ENCODE measurements at places on chromosomes 4 and X.

DNA sequence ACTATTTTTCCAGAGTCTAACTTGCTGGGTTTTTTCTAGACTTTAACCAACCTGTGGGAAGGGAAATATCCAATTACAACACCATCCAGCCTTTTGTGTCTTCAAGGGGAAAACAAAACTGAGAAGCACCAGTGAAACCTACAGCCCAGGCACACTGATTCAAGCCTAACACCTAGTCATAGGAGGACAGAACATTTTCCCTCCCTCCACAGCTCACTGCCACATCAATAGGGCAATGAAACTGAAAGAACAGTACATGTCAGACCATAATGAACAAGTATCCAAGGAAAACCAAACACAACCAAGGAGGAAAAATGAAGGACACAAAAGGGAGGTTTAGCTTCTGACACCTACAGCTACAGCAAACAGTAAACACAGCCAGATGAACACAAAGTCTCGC lies 17.6 kb downstream of the MAGEA8 start:
- no peak for DNase-seq

- DNase-seq, result no peak
Measured at GRCh38 chr4:145326491-145326890, 146.1 kb upstream of the OTUD4 start.

DNA sequence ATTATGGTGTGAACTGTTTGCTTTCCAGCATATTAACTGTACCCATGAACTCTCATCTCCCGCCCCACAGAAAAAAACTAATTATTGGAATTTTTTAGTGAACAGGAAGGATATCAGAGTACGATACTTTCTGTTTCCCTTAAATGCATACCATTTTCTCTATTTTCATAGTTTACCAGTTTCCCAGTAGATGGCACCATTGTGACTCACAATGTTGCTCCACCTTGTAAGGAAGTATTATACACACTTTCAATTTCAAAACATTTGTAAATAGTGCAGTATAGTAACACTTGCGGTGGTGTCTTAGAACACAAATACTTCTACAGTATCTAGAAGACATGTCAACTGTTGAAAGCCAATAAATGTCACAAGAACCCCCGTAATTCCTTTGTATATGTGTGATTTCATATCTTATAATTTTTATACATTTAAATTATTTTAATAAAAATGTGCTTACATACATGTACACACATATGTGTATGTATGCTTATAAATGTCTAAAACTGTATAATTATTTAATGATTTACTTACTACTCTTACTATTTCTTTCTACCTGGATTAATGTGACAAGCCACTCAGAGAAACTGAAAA lies 167.3 kb downstream of the SLIT2 start:
- DNase-seq, result peak; percentile 75

GRCh38 chrX:123590842-123591486 lies 141.9 kb downstream of the THOC2 start:
- no peak for DNase-seq

- DNase-seq, result no peak
Measured at GRCh38 chrX:108323751-108324150, 114.5 kb downstream of the COL4A6 start.

- no peak for DNase-seq
Measured at GRCh38 chrX:115322375-115322774, 32.9 kb downstream of the LUZP4 start.

- DNase-seq, result no peak
Measured at GRCh38 chr4:14679906-14680305, 322.4 kb upstream of the CPEB2 start.

DNA sequence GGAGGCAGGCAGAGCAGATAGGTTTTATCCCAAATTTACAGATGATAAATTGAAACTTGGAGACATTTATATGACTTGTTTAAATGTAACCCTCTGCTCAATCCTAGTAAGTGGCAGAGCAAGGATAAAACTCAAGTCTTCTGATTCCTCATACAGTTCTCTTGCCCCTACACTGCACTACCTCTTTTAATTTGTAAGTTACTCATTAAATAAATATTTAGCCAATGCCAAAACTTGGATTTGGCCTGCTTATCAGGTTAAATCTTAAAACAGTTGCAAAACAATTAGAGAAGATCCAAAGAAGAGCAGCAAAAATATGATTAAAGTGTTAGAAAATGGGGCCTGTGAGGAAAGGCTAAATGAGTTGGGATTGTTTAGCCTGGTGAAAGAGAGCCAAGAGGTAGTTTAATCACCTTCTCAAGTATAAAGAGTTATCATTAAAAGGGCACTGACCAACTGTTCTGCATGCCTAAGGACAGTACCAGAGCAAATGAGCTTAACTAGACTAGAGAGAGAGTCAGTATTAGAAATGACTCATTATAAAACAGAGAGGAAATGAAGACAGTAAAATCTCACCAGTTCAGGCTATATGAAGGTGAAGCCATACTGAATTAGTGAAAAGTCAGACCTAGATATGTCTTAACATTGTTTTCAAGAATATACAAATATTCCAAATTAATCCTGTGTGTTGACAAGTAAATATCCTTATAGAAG lies 146.3 kb downstream of the GRIA3 start:
- no peak for DNase-seq

DNA sequence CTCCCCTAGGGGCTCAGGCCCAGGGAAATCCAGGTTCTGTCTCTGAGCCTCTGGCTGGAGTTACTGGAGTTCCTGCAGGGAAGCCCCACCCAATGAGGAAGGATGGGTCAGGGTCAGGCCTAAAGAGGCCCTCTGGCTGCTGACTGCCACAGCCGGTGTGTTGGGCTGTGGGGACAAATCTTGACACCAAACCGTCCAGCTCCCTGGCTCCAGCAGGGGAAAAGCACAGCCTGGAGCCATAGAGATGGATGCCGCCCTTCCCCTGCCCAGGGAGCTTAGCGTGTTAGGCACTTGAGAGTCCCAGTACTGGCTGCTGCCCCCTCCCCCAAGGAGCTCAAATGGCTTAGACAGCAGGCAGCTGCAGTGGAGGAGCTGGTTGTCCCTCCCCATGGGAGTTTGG lies 321.3 kb upstream of the LCORL start:
- DNase-seq, result no peak

DNA sequence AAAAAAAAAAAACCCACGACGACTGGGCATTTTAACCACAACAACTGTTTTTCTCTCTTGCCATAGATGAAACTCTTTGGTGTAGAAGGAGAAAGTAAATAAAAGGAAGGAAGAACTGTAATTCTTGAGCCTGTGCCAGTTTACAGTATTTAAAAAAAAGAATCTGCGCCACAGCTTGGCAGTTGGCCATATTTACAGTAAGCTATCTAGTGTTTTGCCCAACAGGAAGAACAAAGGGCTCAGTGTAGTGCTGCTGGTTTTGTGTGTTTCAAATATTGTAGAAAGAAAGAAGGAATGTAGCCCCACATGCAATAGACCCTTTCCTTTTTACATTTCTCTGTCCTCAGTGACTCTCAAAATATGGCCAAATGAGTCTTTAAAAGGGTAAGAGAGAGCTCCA lies 66.1 kb downstream of the NR3C2 start:
- DNase-seq, result no peak

- no peak for DNase-seq
Measured at GRCh38 chr4:30847167-30847566, 127.0 kb downstream of the PCDH7 start.

- DNase-seq, result peak; percentile 41
Measured at GRCh38 chrX:15943391-15943790, 88.8 kb upstream of the AP1S2 start.

GRCh38 chr4:101678180-101678579 lies 112.3 kb upstream of the BANK1 start:
- no peak for DNase-seq

DNA sequence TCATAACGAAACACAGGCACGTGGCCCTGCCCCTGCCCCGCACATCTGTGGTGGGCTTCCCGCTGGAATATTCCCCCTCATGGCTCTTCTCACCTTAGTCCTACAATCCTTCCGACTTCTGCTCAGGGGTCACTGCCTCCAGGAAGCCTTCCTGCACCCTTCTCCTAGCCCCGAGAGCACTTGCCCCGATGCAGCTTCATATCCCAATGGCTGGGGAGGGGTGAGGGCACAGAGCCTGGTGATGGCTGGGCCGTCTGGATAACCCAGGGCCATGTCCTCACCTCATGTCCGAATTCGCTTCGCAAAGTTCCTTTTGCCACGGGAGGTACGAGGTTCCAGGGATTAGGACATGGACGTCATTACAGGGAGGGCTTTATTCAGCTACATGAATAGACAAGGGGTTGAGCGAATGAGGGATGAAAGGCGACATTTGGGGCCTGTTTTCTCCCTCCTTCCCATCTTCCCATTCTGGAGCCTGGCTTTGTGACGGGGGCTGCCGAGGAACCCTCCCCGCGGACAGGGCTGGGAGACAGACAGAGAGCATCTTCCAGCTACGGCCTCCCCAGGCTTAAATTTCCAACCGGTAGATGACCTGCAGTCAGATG lies 35.5 kb upstream of the HMX1 start:
- DNase-seq, result no peak

DNA sequence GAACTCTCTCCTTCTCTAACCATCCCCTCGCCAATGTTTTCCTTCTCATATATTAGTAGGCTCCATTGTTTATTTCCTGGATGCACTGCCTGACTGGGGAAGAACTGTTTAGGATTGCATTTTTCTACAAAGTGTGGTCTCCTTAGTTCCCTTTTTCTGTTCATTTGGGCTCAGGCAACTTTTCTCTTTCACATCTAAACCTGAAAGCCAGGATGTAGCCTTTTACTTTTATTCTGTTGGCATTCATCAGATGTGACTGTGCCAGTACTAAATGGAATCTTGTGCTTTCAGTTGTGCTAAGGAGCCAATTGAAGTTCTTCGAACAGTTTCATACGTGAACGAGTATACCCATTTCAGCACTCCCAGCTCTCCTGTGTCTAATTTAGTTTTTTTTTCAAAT lies 59.8 kb downstream of the DDIT4L start:
- DNase-seq, result no peak

- no peak for DNase-seq
Measured at GRCh38 chr4:80361329-80361900, 25.9 kb downstream of the CFAP299 start.

DNA sequence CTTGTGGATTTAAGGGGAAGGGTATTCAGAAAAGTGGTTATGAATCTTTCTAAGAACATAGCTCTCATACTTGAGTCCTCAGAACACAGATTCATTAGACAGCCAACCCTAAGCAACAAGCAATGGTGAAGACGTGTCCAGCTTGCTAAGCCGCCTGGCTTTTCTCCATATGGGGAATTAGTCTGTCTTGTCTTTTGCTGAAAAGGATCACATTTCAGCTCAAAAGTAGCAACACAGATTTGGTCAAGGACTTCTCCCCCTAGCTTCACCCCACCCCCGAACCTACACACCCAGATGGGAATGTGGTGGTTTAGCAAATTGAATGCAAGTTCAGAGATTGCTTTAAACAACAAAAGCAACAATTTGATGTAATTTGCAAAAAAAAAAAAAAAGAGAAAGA lies 103.3 kb upstream of the RASGEF1B start:
- DNase-seq, result peak; percentile 29

- DNase-seq, result no peak
Measured at GRCh38 chr4:158865520-158866177, 96.8 kb downstream of the FNIP2 start.

GRCh38 chrX:152907084-152907651 lies 9.3 kb downstream of the ZNF185 start:
- DNase-seq, result peak; percentile 81

- DNase-seq, result peak; percentile 75
Measured at GRCh38 chr4:180057891-180058671, 2185.1 kb upstream of the TENM3 start.

- no peak for DNase-seq
Measured at GRCh38 chr4:68954126-68954525, 2.5 kb upstream of the UGT2A3 start.

DNA sequence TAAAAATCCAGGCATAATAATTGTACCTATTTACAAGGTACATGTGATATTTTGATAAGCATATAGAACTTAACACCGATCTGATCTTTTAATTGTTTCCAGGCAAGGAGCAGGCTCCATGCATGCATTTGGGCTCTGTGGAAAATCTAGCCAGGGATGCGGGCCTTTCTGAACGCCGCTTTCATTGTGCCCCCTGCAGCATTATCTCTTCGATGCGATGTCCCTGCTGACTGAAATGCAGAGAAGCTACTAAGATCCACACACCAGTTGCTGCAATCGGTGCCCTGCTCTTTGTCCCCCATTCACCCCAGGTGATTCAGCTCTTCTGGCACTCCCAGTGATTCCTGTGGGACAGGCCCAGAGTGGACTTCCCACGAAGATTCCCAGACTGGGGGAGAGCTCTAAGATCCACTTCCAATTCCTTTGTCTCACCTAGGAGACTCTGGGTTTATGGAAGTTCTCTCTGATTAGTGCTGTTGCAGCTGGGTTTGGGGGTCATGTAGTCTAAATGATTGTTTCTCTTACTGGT lies 254.3 kb upstream of the AGA start:
- DNase-seq, result no peak
